ELR (cell line): ENCODE measurements at places on chromosomes 16 and 17.

- no peak for DNase-seq
Observed at GRCh38 chr16:73197598-73197997, 149.7 kb upstream of the ZFHX3 start.

DNA sequence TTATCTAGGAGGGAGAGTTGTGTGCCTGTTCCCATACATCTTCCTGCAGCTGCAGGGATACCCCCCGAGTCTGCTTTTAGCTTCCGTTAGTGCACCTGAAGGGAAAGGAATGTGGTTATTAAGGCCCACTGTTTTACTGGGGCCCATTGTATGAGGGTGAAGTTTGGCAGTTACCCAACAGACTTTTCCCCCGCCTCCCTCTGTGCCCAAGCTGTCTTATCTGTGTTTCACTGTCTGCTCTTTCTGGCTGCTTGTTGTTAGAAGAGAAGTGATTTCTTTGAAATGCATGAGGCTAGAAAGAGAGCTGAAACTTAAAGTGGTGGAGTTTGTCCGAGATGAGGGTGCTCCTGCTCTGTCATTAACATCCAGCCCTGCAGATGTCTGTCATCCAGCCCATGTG lies 7.4 kb upstream of the OR1A2 start:
- no peak for DNase-seq

DNA sequence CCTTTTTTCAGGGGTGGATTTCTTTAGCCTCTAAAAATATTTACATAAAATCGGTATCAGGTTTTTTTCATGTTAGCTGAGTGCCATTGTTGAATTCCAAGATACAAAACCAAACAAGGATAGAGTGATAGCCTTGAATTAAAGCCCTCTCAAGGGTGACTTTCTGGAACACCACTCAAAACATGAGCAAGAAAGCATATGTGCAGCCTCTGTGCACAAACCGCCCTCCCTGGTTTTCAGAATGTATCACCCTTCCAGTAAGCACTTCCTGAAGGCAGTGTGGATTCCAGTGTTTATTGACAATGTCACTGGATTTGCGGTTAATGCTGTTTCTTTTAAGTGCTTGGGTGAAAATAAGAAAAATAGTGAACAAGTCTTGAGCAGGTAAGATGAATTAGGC lies 597.7 kb downstream of the TMEM114 start:
- DNase-seq = no peak

DNA sequence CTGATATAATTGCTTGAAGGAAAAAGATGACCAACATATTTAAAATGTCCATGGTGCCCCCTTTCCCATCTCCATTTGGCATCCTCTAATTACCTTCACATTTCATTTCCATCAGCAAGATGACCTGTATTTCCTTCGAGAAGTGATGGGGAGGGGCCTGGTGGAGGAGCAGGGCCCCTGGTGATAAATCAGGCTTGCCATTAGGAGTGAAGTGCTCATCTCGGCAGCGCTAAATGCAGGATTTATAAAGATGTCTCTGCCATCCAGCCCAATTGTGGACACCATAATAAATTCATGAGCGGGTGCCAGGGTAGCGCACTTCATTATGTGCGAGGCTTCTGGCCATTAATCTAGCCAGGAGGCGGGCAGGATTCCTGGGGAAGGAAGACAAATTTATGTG lies 101.5 kb upstream of the IRX6 start:
- DNase-seq = no peak

- peak; percentile 73 for DNase-seq
Observed at GRCh38 chr17:60604686-60605334, 4.8 kb downstream of the PPM1D start.

GRCh38 chr16:70520612-70521297 lies 2.6 kb downstream of the COG4 start:
- peak; percentile 88 for DNase-seq

DNA sequence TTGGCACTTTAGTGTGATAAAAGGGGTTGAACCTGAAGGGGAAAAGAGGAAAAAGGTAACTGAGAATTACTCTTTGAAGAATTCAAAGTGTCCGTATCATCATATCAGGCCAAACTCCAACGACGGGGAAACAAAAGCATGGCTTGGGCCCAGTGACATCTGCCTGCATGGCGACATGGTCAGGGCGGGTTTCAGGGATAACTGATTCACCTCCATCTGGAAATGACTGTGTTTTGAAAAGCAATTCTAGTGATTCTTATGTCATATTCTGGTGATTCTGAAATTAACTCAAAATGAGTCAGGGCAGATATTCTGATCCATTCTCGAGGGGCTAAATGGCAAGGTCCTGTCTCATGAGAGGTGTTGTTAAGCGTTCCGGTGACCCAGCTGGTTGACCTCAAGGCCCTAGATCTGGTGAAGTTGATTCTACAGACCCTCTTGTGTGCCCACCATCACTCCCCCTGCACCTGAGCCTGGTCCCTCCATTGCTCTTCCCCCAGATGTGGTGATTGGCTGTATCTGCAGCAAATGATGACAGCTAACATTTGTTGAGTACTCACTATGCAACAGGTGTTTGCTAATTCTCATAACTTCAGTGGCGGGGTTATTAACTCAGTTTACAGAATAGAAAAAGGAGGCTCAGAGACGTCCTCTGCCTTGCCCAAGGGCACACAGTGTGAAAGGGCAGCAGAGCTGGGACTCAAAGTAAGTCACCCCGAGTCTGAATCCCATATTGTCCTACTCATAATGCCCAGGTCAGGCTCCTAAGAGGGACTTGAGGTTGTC lies 251.8 kb downstream of the MAF start:
- no peak for DNase-seq

GRCh38 chr17:78939615-78940014 lies 14.4 kb upstream of the TIMP2 start:
- no peak for DNase-seq

DNA sequence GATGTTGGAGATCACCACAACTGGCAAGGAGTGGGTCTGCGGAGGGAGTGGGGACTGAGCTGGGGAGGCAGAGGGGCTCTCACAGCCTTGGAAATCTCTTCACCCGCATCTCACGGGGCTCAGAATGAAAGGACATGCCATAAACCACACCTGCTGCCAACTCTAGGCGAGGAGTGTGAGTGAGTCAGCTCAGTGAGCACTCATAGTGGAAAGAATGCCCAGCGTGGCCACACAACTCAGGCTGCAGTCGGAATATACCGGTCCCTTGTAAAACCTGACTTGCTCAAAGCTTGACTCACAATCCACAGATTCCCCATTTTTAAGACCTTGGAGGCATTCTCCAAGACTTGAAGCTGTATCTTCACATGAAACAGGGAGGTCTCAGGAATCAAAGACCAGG lies 36.7 kb downstream of the STAT5A start:
- DNase-seq = peak; percentile 95

DNA sequence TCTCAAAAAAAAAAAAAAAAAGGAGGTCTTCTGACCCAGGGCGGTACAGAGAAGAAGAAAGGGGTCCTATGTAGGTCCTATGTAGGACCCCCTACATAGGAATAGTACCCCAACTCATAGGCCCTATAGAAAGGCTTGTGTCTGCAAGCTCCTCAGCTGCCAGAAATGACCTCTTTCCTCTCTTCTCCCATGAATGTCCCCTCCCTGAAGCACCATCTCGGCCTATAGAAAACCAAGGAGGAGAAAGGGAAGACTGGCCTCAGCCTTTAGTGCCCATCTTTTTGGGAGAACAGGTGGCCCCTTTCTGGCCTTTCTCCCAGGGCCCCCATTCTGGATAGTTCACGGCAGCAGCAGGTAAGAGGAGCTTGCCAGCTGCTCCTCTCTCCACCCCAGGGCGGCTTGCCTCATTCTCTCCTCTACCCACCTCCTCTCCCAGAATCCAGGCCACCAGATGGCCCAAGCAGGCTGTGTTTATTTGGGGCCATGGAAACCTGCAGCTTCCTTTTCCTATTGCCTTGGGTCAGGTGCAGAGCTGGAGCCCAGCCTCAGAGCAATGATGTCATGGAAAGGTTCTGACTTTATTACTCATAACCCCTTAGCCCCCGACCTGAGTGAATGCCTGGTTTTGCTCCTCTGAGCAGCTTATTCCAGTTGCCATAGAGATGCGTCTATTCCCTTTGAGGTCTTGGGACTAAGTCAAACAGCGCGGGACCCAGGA lies 1.6 kb upstream of the MRPL58 start:
- DNase-seq = peak; percentile 53

DNA sequence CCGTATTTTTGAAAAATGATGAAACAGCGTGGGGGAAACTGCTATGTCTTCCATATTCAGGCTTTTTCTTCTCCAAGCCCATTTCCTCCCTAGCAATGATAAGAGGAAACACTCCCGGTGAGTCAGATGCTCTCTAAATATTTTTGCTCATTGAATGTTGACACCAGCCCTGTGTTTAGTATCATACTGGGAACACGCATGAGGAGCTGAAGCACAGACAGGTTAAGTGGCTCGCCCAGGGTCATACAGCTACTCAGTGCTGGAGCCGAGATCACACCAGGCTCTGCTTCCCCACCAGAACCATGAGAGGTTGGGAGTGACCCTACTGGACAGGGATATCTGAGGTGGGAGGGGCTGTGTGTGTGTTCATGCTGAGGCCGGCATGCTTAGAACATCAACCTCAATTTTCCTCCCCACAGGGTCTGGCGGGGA lies 37.8 kb upstream of the ADGRG1 start:
- peak; percentile 89 for DNase-seq

- no peak for DNase-seq
Observed at GRCh38 chr16:30782486-30783279, 4.3 kb downstream of the ZNF629 start.

GRCh38 chr17:71725811-71726210 lies 395.0 kb upstream of the SOX9 start:
- no peak for DNase-seq
